ENCODE measurements at places on chromosomes 13 and 19. TPM values are rescaled to one million over a fixed set of nuclear protein-coding genes. Genes with fewer than 3 reads are reported as not detected.
A peak's percentile ranks its signal among the peaks of the same experiment; 100 is the strongest.

DNA sequence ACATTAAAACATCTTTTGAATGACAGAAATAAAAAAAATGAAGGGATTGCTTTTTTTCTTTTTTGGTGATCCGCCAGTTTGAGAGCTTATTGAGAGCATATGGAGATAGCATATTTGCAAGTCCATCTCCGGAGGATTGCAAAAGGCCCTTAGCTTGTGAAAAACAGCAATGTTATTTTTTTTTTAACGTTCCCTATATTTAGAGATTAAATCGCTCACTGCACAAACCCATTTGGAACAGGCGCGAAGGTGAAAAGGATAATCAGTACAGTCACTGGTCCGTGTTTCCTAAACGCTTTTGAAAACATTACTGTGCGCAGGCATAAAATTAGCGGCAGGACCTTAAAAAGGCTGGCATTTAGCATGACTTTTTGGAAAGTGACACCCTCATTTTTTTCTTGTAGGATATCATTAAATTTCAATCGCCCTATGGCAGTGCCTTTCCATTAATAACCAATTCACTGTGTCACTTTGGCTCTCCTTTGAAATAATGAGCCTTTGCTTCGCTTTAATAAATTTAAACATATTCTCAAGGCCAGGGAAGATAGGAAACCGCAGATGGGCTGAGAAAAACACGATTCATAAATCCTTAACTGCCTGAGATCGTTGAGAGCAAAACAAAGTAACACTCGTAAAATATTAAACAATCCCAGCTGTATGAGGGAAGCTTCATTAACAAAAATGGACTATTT, 342.2 kb downstream of the DACH1 start:
- no peaks in the 10 kb centered on the region for H3K36me3 ChIP-seq
- no peaks in the 10 kb centered on the region for H3K27me3 ChIP-seq
- H3K4me3 ChIP-seq = no peak overlapping the region
- no peaks in the 10 kb centered on the region for H3K4me1 ChIP-seq
- no peak for DNase-seq

DNA sequence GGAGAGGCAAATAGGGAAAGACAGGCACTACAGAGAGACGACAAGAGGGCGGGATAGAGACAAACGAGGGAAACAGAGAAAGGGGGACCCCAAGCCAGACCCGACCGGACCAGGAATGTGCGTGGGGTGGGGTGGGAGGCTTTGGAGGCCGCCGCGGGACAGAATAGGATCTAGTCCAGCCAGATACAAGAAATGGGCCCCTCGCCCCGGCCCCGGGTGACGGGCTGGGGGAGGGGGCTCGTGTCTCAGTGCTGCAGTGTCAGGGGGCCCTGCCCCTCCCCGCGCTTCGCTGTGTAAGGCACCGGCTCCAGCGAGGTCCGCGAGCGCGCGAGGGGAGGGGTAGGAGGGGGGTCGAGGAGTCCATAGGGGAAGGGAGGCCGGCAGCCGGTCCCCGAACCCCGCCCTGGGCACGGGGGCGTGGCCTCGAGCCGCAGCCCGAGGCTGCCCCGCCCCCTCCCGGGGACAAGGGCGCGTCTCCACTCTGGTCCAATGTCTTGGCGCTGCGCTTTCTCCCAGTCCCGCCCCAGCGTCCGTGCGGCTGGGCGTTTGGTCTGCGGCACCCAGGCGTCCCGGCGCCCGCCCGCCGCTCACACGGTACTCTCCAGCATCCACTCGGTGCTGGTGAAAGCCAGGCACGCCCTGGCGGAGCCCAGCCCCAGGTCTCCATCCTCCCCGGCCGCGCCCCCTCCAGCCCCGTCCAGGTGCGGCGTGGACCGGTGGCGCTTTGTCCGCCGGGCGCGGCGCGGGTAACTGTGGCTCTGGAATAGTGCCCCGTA, 11.0 kb downstream of the IFNL1 start:
- peak overlapping the region; percentile 27 for H3K4me3 ChIP-seq
- no peaks in the 10 kb centered on the region for H3K36me3 ChIP-seq
- peaks cover 9% of the 10 kb centered on the region for H3K4me1 ChIP-seq
- peaks cover 27% of the 10 kb centered on the region for H3K27me3 ChIP-seq
- DNase-seq = peak; percentile 42

GRCh38 chr19:4077800-4078684, 11.3 kb upstream of the ZBTB7A start:
- H3K27ac ChIP-seq = peak overlapping the region; percentile 88
- peak; percentile 89 for DNase-seq
- peak overlapping the region; percentile 57 for H3K4me3 ChIP-seq
- H3K36me3 ChIP-seq = no peaks in the 10 kb centered on the region

DNA sequence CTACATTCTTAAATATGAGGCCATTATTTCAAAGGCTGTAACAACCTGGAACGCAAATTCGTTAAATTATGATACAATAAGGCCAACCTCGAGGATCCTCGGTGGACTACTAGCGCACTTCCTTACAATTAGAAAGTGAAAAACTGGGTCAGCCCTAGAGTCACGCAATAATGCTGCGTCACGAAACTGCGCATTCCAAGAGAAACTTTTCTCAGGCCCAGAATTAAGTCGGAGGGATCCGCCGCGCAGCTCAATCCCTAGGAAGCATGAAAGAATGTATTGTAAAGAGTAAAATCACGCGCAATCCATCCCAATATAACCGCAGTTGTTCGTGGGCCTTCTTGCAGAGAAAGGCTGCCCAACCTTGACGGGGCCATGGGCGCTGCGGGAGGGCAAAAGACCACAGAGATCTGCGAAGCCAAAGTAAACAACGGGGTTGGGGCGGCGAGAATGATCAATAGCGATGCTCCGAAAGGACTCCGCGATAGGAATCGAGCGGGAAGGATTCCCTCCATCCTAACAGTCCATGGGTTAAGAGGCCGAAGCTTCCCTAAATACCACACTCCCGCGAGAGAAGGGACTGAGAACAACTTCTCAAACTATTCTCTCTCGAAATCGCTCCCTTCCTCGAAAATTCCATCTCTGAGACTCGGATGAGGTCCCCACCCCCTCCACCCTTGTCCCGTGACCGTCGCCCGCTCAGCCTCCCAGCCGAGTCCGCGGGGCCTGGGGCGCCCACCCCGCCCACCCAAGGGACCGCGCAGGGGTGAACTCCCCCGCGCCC, 564 bp downstream of the SPART start:
- peak overlapping the region; percentile 92 for H3K4me3 ChIP-seq
- H3K4me1 ChIP-seq = peaks cover 46% of the 10 kb centered on the region
- H3K27me3 ChIP-seq = no peaks in the 10 kb centered on the region

DNA sequence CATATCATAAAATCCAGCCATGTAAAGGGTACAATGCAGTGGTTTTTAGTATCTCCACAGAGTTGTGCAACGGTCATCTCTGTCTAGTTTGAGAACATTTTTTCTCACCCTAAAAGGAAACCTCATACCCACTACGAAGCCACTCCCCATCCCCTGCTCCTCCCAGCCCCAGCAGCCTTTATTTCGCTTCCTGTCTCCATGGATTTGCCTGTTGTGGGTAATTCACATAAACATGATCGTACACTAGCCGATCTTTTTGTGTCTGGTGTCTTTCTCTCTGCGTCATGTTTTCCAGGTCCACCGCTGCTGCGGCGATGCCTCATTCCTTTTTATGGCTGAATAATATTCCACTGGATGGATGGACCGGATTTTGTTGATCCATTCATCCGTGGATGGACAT, 28.6 kb downstream of the BICRA start:
- no peaks in the 10 kb centered on the region for H3K27me3 ChIP-seq
- H3K4me3 ChIP-seq = no peak overlapping the region
- H3K36me3 ChIP-seq = no peaks in the 10 kb centered on the region
- peak overlapping the region; percentile 81 for H3K27ac ChIP-seq
- H3K4me1 ChIP-seq = peaks cover 52% of the 10 kb centered on the region

DNA sequence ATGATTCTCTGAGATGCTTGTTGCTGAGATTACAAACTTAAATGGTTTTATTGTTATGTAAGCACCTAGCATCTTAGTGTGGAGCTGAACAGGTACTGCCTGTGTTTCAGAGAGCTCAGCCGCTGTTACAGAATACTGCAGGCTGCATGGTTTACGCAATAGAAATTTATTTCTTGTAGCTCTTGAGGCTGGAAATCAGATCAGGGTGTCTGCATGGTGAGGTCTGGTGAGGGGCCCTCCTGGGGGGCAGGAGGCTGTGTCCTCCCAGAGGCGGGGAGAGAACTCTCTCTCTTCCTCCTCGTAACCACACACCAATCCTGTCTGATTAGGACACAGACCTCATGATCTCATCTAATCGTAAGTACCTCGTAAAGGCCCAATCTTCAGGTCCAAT, 13.1 kb downstream of the ATP11A start:
- no peaks in the 10 kb centered on the region for H3K27me3 ChIP-seq
- no peak overlapping the region for H3K4me3 ChIP-seq
- no peak overlapping the region for H3K27ac ChIP-seq
- peak; percentile 25 for DNase-seq
- no peaks in the 10 kb centered on the region for H3K4me1 ChIP-seq

DNA sequence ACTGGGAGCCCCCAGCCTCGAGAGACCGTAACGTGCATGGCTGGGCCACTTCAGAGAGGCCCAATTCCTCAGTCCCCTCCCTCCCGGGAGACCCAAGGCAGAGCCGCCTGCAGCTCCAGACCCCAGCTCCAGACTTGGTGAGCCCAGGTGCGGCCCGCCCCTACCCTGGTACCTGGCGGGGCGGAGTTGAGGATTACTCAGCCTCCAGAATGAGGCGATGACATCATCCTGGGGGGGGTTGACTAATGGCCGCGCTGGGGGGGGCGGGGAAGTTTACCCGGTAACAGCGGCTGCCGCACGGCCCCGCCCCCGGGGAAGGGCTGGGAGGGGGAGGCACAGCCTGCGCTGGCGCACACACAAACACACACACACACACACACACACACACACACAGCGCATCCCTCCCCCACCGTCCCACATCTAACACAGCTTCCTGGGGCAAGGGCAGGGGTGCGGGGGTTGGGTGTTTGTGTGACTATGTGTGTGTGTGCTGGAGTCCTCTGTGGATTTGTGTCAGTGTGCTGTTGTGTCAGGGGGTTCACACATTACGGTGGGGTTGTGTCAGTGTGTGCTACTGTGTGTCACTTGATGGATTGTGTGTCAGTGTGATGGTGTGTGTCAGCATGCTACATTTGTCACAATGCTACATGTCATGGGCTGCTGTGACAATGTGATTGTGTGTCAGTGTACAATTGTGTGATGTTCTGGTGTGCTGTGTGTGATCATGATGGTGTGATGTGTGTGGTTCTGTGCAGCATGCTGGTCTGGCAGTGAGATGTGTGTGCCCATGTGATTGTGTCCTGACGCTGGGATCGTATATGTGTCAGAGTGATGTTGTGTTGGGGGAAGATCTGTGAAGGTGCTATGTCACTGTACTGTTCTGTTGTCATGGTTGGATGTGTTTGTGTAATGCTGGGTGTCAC, 10.3 kb upstream of the BBC3 start:
- H3K4me1 ChIP-seq = peaks cover 45% of the 10 kb centered on the region
- H3K36me3 ChIP-seq = no peaks in the 10 kb centered on the region
- H3K4me3 ChIP-seq = no peak overlapping the region
- H3K27ac ChIP-seq = peak overlapping the region; percentile 20
- H3K27me3 ChIP-seq = no peaks in the 10 kb centered on the region

DNA sequence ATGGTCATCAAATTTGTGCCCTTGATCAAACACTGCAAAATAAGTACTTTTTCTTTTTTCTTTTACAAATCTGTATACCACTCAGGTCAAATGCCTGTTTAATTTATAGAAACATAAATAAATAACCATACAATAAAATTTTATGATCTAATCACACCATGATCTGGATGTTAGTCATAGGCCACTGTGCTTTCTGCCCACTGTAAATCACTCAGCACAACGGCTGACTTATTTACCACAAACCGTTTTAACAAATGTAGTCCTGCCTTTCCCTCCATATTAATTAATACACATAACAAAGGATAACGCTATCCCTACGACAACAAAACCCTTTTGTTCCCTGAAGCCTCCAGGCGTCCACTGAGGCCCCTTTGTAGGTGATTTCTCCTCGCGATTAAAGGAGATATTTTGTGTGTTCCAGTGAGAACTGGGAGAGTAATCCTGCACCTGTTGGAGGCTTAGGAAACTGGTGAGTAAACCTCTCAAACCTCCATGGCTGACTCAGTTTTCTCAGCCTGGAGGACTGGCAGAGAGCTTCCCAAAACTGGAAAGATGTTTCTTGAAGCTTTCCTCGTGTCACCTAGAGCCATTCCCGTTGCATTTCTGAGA, 477.1 kb upstream of the SGCG start:
- no peaks in the 10 kb centered on the region for H3K36me3 ChIP-seq
- H3K27me3 ChIP-seq = no peaks in the 10 kb centered on the region
- DNase-seq = no peak
- H3K4me1 ChIP-seq = no peaks in the 10 kb centered on the region
- no peak overlapping the region for H3K4me3 ChIP-seq

- H3K27me3 ChIP-seq = no peaks in the 10 kb centered on the region
- H3K4me1 ChIP-seq = no peaks in the 10 kb centered on the region
- H3K4me3 ChIP-seq = no peak overlapping the region
- no peak for DNase-seq
- no peak overlapping the region for H3K27ac ChIP-seq
These were observed 661.0 kb upstream of the MIR17HG start for GRCh38 chr13:90686442-90686841.

DNA sequence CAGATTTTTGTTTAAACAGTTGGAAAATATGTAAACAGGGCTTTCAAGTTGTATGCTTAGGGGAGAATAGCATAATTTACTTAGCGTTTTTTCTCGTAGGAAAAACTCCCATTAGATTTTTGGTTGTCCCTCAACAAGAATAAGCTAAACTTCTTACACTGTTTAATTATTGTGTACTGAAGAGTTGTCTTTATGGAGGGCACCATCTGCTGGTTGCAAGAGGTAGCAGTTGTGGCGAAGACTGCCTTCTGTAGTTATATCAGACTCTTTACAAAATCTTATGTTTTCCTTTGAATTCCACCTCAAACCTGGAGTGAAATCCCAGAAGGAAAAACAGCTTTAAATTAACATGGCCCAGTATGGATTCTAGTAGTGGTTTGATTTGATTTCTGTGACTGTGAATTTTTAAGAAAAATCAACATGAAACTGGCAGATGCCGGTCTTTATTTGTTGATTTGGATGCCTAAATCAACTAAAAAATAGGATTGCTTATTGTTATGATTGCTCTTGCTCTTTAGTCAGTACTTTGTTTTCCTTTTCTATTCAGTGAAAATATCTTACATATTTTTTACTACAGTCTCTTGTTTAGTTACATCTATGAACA, 53.4 kb downstream of the PDS5B start:
- no peaks in the 10 kb centered on the region for H3K4me1 ChIP-seq
- H3K36me3 ChIP-seq = no peaks in the 10 kb centered on the region
- DNase-seq = peak; percentile 77
- H3K27me3 ChIP-seq = no peaks in the 10 kb centered on the region
- H3K27ac ChIP-seq = no peak overlapping the region

The PVR gene
- total RNA-seq = 17.7 TPM

The GNG7 gene
- 3.5 TPM for total RNA-seq

The BST2 gene
- 81.0 TPM for total RNA-seq

The MIA gene
- total RNA-seq = 9.1 TPM

Data from sigmoid colon (tissue), 7 donors.